A549 treated with CORT108297 at 1 μM for 4 hours (cell line): ENCODE measurements at places on chromosomes 1 and 21. TPM values are rescaled to one million over a fixed set of nuclear protein-coding genes. Genes with fewer than 3 reads are reported as not detected.

The ERICH3 gene
- total RNA-seq = not detected in 5 replicates

The RNU1-1 gene
- total RNA-seq = 11.7 TPM in 1 of 5 replicates, not detected in the others

The PIGC gene
- total RNA-seq = 31.2 to 40.7 TPM (median 38.5 TPM) in 5 replicates

The UQCRHL gene
- 6.5 to 8.6 TPM (median 7.0 TPM) in 5 replicates for total RNA-seq

The EXO1 gene
- total RNA-seq = 21.6 to 32.1 TPM (median 24.9 TPM) in 5 replicates
